AG10803 (cell line): ENCODE measurements at places on chromosomes 2 and 18.
A peak's percentile ranks its signal among the peaks of the same experiment; 100 is the strongest.

DNA sequence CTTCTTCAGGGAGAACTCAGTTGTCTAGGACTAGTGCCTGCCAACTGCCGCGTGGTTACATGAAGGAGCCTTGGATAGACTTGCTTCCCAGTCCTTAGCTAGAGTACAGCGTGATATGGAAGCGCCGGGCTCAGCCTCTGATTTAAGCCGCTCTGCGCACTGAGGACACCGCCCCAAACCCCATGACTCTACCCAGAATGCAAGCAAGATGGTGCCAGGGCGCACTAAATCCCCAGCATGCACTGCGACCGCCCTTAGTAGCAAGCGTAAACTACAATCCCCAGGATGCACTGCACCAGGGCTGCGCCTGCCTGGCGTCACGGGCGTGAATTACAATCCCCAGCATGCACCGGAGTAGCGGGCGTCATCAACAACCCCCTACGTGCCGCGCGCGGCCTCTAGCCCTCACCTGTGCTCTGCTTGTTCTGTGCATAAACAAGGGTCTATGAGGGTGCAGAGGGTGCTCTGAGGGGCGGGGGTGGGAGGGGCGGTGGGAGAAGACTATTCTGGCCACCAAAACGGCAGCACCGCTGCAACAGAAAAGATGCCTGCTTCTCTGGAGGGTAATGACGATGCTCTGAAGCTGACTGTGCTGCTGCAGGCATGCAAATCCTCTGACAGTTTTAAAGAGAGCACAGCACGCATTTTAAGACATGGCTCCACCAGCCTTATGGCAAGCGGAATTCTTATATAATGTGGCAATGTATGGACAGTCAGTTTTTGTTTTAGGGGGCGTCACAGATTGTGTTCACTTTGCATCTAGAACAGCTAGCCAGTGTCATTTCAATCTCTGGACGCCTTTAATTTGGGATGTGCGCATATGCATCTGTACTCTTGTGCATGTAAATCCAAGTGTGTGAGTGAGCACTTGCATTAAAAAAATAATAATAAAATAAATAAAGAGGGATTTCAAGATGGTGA, 282.5 kb upstream of the MYT1L start:
- DNase-seq: peak; percentile 48

GRCh38 chr2:197259470-197259999, 51.0 kb downstream of the ANKRD44 start:
- no peak for DNase-seq

DNA sequence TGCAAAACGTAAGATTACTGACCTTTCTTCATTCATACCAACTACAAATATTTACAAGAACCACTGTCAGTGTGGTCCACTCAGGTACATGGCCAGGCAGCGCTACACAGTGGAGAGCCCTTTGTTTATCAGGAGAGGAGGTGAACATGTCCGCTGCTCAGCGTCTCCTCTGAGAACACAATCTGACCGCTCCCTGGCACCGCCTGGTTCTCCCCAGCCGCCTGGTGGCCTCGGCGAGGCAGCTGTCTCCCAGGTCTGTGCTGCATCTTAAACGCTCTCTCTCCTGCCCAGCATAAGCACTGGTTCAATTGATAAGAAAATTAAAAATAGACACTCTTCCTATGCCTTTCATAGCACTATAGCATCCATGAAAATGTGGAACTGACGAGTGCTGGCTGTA, 146.8 kb upstream of the PXDN start:
- DNase-seq: no peak

GRCh38 chr18:79613186-79613931, 66.2 kb upstream of the CTDP1 start:
- no peak for DNase-seq

GRCh38 chr18:61651880-61652268, 240.9 kb downstream of the RNF152 start:
- no peak for DNase-seq

- DNase-seq: no peak
Measured at GRCh38 chr2:223607476-223607875, 5.3 kb upstream of the SCG2 start.

- DNase-seq: no peak
Measured at GRCh38 chr18:68478246-68478645, 236.7 kb downstream of the TMX3 start.

DNA sequence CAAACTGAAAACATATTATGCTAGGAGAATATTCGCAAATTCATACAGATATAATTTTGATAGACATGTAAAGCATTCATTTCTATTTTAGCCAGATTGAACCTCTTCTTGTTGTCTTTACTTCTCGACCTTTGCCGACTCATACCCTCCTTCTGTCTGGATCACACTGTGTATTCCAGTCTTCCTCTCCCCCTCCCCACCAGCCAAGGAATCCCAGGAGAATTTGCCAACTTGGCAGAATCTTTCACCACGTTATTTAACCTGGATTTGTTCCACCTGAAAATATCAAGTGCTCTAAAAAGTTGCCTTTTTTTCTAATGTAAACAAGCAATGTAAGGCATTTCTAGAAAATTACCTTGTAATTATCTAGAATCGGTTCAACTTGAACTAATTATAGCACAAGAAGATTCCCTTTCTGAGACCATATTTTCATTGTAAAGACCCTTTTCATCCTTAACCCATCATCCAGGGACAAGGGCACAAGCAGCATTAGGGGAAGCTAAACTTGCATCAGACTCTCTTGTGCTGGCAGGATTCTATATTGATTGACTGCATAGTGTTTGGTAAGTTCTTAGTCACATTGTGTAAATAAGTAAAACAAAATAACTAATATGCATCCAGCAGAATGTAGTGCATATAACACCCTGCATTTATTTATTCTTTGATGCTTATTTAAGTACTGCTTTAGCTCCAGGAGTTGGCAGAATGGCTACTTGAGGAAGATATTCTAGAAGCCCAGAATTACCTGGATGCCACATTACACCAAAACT, 1328.7 kb upstream of the NXPH2 start:
- no peak for DNase-seq

DNA sequence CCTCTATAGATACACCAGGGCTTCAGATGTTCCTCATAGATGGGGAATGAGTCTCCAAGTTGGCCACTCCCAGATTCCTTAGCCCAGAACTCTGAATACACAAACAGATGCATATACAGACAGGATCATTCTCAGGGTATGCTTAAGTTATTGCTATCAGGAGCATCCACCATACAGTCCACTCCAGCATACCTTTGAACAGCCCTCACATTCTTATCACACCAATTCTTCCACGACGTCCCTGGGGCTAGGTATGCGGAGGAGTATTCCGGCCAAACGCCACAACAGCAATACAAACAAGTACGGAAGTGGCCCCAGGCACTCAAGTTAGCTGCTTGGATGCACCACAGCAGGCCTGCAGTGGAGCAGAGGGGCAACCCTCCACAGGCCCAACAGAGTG, 312.5 kb upstream of the CHAC2 start:
- DNase-seq: no peak

GRCh38 chr2:216031960-216032689, 18.8 kb upstream of the MREG start:
- DNase-seq: peak; percentile 81

DNA sequence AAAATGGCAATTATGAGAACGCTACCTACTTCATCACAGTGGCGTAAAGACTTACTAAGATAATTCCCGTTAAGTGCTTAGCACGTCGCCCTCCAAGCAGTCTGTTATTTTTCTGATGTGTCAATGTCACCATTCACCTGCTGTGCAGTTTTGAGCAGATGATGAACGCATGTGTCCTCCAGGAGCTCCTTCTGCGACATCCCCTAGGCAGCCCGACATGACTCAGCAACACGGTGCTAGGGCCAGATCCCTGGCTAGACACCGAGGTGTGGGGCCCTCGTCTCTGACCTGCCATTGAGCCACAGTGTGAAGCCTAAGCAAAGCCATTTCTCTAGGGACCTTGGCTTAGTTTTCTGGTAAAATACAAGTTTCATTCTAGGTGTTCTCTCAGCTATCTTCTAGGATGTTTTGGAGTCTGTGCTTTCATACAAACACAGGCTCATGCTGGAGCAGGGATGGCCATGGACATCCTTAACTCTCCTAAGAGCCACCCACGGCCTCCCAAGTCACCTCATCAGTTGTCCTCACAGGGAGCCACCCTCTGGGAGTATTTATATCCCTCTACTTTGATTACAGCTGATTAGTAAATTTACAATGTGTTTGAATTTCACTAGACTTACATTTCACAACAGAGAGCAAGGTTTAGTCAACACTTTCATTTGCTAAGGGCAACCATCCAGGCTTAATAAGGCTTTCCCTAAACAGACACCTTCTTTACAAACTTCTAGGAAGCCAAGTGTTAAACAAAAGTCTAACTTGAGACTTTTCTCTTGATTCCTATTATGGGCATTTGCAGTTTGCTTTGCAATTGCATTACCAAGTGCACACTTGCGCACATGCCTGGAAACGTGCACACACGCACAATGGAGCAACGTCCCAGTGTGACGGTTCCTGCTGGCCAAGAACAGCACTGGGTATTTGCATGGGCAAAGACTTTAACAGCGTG, 376.8 kb upstream of the ID2 start:
- no peak for DNase-seq

GRCh38 chr2:106296182-106296815, 102.2 kb upstream of the UXS1 start:
- DNase-seq: peak; percentile 25

- DNase-seq: peak; percentile 27
Measured at GRCh38 chr2:187424146-187424545, 23.9 kb downstream of the CALCRL start.

DNA sequence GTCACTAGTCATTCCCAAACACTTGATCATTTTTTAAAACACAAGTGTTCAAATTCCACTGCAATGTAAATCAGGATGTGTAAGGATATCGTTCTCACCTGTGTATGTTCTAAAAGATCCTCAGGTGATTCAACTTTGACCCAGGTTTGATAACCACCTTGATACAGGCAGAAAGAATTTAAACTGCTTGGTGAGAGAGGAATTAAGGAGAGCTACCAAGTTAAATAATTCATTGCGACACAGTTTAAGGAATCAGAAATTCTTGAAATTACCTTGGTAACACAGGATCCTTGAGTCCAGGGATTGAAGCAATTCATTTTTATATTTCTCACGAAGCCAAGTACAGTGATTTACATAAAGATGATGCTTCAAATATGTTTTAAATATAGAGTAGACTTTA, 80.7 kb upstream of the EHBP1 start:
- DNase-seq: peak; percentile 19

- DNase-seq: no peak
Measured at GRCh38 chr2:128710242-128710641, 391.6 kb upstream of the HS6ST1 start.

- peak; percentile 63 for DNase-seq
Measured at GRCh38 chr2:120750488-120751210, 15.0 kb downstream of the GLI2 start.

DNA sequence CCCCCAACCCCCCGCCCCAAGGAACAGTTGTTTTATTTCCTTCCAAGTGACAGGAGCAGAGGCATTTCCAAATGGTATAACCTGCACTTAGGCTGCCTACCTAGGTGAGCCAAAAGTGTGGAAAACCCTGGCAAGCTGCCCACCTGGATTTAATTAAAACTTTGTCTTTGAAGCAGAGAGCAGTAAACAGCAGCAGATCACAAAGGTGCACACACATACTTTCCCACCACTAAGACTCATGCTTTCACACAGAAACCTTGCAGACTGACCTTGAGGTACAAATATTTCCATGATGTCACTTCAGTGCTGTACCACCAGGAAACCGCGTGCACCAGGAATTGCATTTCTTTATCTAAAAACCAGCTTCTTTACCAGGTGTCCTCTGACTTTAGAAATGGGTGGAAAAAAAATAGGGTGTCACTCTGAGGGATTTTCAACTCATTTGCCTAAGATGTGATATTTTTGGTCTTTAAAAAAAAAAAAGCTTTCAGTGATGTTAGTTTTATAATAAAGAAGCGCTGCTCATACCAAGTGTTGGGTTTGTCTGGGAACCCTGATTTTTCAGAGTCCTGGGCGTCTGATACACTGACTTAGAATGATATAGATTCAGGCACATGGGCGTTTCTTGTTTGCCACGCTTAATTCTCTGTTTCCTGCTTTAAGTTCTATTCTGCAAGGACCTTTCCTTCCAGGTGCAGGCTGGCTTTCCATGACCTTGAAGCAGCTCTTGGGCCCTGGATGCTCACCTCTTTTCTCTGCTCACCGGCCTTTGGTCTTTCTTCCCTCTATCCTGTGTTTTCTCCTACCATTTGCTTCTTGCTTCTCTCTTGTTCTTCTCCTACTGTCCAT, 70.7 kb upstream of the BCL2L11 start:
- DNase-seq: no peak

DNA sequence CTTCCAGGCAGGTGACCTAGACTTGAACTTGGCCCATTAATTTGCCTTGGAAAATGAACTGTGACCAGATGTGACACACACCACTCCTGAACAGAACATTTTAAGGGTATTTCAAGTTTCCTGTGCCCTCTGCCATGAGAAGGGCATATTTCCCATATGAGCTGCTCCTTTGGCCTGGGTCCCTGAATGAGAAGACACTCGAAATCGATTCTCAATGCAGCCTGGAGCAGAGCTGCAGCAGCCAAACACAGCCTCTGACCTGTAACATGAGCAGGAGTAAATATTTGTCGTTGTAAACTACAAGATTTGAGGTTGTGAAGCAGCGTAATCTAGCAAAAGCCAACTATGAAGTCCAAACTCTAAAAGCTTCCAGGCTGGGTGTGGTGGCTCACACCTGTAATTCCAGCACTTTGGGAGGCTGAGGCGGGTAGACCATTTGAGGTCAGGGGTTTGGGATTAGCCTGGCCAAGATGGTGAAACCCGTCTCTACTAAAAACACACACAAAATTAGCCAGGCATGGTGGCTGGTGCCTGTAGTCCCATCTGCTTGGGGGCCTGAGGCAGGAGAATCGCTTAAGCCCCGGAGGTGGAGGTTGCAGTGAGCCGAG, 30.1 kb upstream of the SOS1 start:
- no peak for DNase-seq

DNA sequence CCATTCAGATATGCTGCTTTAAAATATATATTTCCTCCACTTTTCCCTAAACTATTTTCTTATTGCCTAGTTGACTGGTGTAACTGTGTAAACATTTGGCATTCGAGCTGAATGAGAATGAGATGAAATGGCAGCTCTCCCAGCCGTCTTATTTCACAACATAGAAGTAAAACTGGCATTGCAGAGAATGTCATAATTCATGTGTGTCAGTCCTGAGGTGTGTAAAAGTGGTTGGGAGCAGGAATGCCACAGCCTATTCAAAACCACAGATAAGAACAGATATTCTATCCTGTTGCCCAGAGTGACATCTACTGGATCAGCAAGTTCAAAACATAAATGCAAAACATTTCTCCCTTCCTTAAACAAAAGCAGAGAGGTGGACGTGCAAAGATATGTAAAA, 565.5 kb upstream of the CHAC2 start:
- DNase-seq: peak; percentile 80
